Omental fat pad (tissue), 4 donors: ENCODE measurements at places on chromosomes 6 and 20.

- no peak for DNase-seq
Measured at GRCh38 chr6:94144807-94145206, 725.4 kb upstream of the EPHA7 start.

DNA sequence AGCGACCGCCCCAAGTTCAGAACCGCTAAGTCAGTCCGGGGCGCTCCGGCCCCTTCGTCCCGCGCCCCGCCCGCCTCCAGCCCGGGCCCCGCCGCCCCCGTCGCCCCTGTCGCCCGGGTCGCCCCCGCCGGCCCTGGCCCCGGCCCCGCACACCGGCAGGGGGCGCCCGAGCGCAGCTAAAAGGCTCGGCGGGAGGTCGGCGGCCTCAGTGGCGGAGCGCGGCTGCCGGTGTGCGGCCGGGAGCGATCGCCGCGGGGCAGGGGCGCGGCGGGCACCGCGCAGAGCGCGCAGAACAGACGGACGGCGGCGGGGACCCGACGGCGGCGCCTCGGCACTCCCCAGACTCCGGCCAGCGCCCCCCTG is at the start of gene FNDC1:
FNDC1 (plus strand) TSS at position 208 of the 363 bp plus-strand sequence. CDS start 197 bp downstream, outside the sequence.
- peak; percentile 34 for DNase-seq

DNA sequence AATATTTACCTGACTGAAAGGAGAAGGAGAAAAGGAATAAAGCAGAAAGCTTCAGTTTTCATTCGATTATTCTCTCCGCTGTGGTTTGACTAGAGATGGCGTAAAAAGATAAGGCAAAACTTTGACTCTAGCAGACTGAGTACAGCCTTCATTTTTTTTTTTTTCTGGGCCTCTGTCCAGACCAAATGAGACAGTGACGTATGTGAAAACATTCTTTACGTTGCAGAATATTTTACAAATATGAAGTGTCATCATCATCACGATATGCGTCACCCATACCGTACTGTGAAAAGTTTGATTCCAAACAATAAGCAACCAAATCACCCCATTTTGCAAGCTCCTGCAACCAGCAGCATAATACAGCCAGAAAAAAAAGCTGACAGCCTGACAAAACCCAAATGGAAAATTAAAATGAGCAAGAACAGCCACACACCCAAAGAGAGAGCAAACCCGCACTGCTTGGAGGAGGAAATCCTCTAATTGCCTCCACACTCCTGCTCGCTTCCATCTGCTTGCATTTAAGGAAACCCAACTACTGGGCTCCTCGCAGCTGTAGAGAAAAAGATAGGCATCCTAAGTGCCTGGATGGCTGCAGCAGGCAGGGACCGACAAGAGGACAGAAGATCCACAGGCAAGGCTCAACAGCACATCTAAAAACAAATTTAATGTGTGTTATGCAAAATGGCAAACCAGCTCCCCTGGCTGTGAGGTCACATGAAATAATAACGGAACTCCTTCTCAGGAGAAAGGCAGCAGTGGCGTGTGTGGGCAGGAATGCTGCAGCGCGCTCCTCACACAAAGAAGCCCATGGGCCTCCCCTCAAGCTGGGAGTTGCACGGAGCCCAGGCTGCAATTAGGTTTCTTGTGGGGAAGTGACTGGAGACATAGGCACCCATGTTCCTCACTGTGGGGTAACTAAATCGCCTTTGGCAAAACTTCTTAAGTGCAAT is 113.1 kb downstream of the FYN start:
- DNase-seq: no peak

DNA sequence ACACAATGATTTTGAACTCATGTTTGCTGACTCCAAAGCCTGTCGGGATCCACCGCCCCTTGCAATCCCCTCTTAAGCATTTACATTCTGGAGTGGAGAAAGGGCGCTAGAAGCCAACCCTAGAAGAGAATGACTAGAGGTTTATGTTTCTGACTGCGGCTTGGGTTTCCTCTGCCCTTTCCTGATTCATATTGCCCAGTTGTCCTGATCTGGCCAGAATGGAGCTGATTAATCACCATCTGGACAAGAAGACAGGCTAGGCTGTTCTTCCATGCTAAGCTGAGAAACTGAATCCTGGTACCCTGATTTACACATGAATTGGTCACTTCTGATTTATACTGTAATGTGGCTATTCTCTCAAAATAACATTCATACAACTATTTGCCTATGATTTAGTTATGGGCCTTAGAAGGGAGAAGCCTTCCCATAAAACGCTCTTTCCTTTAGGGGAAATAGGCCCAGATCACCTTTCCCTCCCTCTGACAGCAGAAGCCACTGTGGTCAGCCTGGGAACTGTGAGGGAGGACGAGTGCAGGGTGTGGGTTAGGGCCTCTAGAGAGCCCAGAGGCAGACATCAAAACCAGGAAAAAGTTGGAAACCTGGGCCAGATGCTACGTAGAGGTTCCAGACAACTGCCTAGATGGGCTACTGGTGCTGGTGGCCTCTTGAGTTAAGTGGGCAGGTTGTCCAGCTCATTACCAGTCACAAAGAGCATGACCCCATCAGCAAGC is 199.2 kb upstream of the PRDM1 start:
- DNase-seq: no peak

DNA sequence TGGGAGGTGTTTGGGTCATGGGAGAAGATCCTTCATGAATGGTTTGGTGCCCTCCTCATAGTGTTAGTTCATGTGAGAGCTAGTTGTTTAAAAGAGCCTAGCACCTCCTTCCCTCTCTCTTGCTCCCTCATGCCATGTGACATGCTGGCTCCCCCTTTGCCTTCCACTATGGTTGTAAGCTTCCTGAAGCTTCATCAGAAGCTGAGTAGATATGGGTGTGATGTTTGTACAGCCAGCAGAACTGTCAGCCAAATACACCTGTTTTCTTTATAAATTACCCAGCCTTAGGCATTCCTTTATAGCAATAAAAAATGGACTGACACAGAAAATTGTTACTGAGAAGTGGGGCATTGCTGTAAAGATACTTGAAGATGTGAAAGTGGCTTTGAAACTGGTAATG is 731.1 kb upstream of the FLRT3 start:
- no peak for DNase-seq

DNA sequence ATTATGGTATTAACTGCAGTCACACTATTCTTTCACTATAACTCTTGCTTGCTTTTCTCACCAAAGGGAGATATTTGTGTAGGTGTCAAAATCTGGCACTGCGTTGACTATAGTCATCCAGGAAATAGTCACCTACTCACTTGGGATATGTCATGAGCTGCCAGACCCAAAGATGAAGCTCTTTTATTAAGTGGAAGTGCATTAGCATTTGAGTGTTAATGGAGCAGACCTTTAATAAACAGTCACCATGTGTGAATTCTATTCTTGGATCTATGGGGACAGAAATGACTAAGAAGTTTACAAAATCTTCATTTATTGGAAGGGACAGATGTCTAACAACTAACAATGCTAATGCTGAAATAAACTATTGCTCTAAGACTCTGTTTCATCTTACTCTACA is 130.1 kb upstream of the NEDD9 start:
- DNase-seq: no peak

DNA sequence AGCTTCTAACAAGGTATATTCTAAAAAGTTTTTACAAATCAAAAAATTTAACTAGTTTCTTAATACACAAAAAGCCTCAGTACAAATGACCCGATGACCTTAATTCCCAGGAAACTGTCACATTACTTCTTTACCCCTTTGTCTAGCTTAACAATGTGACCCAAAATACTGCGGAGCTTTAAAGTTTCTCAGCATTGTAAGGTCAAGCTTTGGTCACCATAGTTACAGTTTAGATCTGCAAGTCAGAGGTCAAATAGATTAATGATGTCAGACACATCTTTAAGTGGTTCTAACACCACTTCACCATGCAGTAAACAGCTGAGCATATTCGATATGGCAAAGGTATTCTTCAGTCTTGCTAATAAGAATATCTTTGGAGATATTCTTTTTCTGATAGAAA is 36.8 kb upstream of the FLRT3 start:
- no peak for DNase-seq

DNA sequence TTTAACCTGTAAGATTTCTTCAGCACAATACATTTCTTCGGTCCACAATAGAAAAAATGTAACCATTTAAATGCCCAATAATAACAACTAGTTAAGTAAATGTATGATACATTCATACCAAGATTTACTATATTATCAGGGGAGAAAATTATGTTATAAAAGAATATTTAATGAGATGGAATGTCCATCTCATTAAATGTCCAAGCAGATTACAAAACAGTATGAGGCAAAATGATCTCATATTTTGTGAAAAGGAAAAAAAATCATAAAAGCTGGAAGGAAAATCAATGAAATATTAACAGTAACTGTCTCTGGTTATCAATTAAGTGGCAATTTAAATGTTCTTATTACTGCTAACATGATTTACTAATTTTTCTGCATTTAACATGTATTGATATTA is 10.1 kb upstream of the HEY2 start:
- DNase-seq: no peak

GRCh38 chr6:100343316-100344077 is 121.2 kb downstream of the SIM1 start:
- DNase-seq: no peak

- DNase-seq: no peak
Measured at GRCh38 chr6:117352466-117353081, 73.2 kb downstream of the ROS1 start.

DNA sequence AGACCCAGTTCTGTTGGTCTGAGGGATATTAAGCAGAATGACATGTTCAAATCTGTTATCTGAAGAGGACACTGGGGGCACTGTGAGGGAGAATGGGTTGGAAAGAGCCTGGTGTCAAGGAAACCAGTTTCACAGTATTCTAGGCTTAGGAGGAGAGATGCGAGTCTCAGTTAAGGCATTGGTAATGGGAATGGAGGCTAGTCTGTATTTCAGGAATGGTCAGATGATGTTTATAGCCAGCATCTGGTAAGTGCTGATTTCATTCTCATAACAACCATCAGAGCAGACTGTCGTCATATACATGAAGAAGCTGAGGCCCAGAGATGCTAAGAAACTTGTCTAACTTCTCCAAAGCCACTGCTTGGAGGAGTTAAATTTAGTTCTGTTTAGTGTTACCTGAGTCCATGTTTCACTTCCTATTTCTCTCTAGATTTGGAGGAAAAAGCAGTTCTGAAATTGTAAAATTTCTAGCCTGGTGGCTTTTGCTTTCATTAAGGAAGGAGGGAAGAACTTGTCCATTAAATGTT is 242.0 kb downstream of the ARID1B start:
- no peak for DNase-seq

DNA sequence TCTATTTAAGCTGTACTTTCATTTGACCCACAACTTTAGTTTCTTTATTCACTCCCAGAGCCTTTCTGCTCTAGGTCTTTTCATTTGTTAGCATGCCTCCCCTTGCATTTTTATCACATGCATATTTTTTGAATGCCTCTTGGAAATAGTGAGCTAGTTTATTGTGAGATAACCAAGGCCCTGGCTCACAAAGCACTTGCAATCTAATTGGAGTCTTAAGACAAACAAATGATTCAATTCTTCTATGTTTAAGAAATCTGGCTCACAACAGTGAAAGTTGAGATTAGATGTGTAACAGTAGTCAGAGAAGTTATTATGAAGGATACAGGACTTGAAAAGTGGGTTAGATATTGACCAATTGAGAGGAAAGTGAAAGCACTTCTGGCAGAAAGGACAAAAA is 173.4 kb downstream of the MOXD1 start:
- DNase-seq: no peak

DNA sequence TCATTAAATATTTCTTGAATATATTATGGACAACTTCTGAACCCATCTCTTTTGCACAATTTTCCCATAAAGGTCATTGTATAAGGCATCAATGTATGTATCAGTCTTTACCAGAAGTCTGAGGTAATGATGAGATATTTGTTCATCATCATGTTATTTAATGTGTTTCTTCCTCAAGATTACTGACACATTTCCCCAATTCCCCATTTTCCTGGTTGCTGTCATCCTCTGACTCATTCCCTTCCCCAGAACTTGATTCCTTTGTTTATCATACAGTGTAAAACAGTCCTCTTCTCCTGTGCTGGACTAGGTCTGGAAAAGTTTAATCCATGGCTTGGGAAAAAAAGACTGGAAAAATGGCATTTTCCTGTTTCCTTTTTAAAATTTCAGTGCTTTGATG is 107.9 kb upstream of the FLRT3 start:
- no peak for DNase-seq

DNA sequence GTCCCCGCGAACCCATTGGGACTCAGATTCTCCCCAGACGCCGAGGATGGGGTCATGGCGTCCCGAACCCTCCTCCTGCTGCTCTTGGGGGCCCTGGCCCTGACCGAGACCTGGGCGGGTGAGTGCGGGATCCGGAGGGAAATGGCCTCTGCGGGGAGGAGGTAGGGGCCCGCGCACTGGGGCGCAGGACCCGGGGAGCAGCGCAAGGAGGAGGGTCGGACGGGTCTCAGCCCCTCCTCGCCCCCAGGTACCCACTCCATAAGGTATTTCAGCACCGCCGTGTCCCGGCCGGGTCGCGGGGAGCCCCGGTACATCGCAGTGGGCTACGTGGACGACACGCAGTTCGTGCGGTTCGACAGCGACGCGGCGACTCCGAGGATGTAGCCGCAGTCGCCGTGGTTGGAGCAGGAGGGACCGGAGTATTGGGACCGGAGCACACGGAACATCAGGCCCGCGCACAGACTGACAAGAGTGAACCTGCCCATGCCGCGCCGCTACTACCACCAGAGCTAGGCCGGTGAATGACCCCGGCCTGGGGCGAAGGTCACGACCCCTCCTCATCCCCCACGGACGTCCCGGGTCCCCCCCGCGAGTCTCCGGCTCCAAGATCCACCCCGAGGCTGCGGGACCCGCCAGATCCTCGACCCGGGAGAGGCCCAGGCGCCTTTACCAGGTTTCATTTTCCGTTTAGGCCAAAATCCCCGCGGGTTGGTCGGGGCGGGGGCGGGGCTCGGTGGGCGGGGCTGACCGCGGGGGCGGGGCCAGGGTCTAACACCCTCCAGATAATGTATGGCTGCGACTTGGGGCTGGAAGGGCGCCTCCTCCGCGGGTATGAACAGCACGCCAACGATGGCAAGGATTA is 15.7 kb upstream of the HLA-A start:
- no peak for DNase-seq

- DNase-seq: no peak
Measured at GRCh38 chr6:24126586-24127192, 674 bp downstream of the NRSN1 start.

- DNase-seq: no peak
Measured at GRCh38 chr6:47446669-47447330, 30.8 kb upstream of the CD2AP start.

- no peak for DNase-seq
Measured at GRCh38 chr6:90891355-90891754, 304.5 kb upstream of the MAP3K7 start.

DNA sequence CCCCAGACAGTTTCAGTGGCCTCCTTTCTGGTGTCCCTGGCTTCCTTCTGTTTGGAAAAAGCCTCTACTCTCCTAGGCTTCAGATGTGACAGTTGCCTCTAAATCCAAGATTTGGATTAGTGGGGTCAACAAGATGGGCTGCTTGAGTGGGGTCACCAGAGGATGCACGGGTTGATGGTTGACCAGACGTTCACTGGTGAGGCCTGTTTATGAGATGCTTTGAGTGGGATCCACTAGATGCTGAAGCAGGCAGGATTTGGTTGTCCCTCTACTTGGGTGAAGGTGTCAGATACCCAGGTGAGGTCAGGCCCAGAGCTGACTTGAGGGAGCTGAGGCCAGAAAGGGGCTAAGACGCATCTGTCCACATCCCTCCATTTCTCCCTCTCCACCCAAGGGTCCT is 8.1 kb upstream of the DLGAP4 start:
- DNase-seq: no peak
